ENCODE measurements at places on chromosomes 11 and 22. TPM values are rescaled to one million over a fixed set of nuclear protein-coding genes. Genes with fewer than 3 reads are reported as not detected.
A peak's percentile ranks its signal among the peaks of the same experiment; 100 is the strongest.

GRCh38 chr11:72229925-72230763, 5.6 kb downstream of the INPPL1 start:
- peak; percentile 65 for DNase-seq
- H3K27ac ChIP-seq: no peak overlapping the region
- H3K4me1 ChIP-seq: peaks cover 19% of the 10 kb centered on the region
- peaks cover 83% of the 10 kb centered on the region for H3K36me3 ChIP-seq
- H3K27me3 ChIP-seq: no peaks in the 10 kb centered on the region
- no peak overlapping the region for H3K4me3 ChIP-seq

DNA sequence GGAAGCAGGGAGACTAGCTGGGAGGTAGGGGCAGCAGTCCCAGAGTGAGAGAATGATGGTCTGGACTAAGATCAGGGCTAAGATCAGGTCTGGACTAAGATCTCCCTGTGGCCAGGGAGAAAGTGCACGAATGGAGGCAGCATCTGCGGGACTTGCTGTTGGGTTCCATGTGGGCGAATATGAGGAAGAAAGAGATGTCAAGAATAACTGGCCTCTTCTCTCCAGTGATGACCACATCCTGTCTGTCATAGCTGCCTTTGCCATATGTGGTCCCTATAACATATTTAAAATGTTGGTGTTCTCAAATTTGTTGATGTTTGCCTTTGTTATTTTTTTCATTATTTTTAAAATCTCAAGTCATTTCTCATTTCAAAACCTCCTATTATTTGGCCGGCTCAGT, 27.4 kb upstream of the CXCR5 start:
- no peak overlapping the region for H3K27ac ChIP-seq
- no peaks in the 10 kb centered on the region for H3K4me1 ChIP-seq
- DNase-seq: no peak
- H3K4me3 ChIP-seq: no peak overlapping the region
- H3K27me3 ChIP-seq: no peaks in the 10 kb centered on the region

GRCh38 chr11:28874706-28875105, 766.5 kb downstream of the METTL15 start:
- H3K4me1 ChIP-seq: no peaks in the 10 kb centered on the region
- no peak for DNase-seq
- H3K36me3 ChIP-seq: no peaks in the 10 kb centered on the region
- H3K27me3 ChIP-seq: no peaks in the 10 kb centered on the region

GRCh38 chr11:68565768-68566167, 105.2 kb downstream of the PPP6R3 start:
- no peak overlapping the region for H3K4me3 ChIP-seq
- H3K27me3 ChIP-seq: no peaks in the 10 kb centered on the region
- H3K36me3 ChIP-seq: peaks cover 96% of the 10 kb centered on the region
- DNase-seq: no peak

- H3K27me3 ChIP-seq: no peaks in the 10 kb centered on the region
- no peak overlapping the region for H3K4me3 ChIP-seq
- H3K36me3 ChIP-seq: no peaks in the 10 kb centered on the region
- H3K27ac ChIP-seq: no peak overlapping the region
- peaks cover 5% of the 10 kb centered on the region for H3K4me1 ChIP-seq
Measured at GRCh38 chr11:35550374-35551036, 25.1 kb upstream of the PAMR1 start.

Gene UBQLNL
- 0.76 TPM for total RNA-seq

Gene SMC1B
- total RNA-seq: not detected

DNA sequence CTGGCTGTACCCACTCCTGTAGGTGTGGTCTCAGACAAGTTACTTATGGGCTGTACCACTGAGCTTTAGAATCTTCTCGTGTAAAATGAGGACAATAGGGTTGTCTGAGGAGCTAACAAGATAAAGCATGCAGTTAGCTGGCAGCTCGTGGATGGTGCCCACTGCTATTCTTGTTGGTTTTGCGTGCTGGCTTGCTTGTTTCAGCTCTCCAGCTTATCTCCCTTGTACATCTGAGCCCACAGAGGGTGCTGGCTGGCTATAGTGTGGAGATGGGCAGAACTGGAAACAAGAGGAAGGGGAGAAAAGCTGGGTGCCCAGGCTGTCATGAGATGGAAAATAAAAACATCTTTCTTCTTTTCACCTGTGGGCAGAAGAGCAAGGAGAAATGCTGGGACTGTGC, 46.5 kb upstream of the GALNT18 start:
- no peak overlapping the region for H3K27ac ChIP-seq
- DNase-seq: no peak
- H3K36me3 ChIP-seq: no peaks in the 10 kb centered on the region
- H3K4me1 ChIP-seq: no peaks in the 10 kb centered on the region
- no peaks in the 10 kb centered on the region for H3K27me3 ChIP-seq

DNA sequence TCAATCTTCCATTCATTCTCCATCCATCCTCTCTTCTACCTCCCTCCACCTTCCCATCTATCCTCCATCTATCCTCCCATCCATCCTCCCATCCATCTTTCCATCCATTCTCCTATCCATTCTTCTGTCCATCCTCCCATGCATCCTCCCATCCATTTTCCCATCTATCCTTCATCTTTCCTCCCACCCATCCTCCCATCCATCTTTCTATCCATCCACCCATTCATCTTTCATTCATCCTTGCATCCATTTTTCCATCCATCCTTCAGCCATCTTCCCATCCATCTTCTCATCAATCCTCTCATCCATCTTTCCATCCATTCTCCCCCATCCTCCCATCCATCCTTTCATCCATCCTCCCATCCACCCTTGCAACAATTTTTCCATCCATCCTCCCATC, 27.5 kb downstream of the IGLL1 start:
- H3K27ac ChIP-seq: no peak overlapping the region
- no peaks in the 10 kb centered on the region for H3K27me3 ChIP-seq
- no peak for DNase-seq
- H3K36me3 ChIP-seq: no peaks in the 10 kb centered on the region
- H3K4me1 ChIP-seq: no peaks in the 10 kb centered on the region

Gene PANX3
- total RNA-seq: not detected

Gene MOV10L1
- 1.8 TPM for total RNA-seq

Gene DDTL
- total RNA-seq: not detected

DNA sequence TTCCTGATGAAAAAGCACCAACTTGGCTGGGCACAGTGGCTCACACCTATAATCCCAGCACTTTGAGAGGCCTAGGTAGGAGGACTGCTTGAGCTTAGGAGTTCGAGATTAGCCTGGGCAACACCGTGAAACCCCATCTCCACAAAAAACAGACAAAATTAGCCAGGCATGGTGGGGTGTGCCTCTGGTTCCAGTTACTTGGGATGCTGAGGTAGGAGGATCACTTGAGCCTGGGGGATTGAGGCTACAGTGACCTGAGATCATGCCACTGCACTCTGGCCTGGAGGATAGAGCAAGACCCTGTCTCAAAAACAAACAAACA, 3.0 kb downstream of the HPS4 start:
- no peak overlapping the region for H3K4me3 ChIP-seq
- no peak overlapping the region for H3K27ac ChIP-seq
- H3K36me3 ChIP-seq: peaks cover 33% of the 10 kb centered on the region
- H3K27me3 ChIP-seq: no peaks in the 10 kb centered on the region
- H3K4me1 ChIP-seq: peaks cover 56% of the 10 kb centered on the region

DNA sequence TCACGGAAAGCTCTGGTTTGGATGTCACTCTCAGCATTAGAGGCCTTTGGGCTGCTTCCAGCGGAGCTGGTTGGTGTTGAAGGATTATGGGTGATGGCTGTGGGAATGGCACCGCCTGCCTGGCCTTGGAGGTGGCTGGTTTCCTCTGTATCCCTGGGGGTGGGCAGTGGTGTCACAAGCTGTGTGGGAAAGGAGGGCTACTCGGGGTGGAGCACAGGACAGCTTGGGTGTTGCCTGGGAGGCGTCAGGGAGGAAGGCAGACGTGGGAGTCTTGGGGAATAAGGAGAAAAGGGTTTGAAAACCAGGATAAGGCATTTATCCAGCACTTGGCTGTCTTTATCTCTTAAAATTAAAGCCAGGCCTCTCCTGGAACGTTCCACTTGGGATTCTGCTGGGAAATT, 71.8 kb downstream of the ADAMTS15 start:
- H3K27me3 ChIP-seq: no peaks in the 10 kb centered on the region
- H3K36me3 ChIP-seq: no peaks in the 10 kb centered on the region
- H3K4me3 ChIP-seq: no peak overlapping the region
- peak overlapping the region; percentile 48 for H3K27ac ChIP-seq
- no peaks in the 10 kb centered on the region for H3K4me1 ChIP-seq

DNA sequence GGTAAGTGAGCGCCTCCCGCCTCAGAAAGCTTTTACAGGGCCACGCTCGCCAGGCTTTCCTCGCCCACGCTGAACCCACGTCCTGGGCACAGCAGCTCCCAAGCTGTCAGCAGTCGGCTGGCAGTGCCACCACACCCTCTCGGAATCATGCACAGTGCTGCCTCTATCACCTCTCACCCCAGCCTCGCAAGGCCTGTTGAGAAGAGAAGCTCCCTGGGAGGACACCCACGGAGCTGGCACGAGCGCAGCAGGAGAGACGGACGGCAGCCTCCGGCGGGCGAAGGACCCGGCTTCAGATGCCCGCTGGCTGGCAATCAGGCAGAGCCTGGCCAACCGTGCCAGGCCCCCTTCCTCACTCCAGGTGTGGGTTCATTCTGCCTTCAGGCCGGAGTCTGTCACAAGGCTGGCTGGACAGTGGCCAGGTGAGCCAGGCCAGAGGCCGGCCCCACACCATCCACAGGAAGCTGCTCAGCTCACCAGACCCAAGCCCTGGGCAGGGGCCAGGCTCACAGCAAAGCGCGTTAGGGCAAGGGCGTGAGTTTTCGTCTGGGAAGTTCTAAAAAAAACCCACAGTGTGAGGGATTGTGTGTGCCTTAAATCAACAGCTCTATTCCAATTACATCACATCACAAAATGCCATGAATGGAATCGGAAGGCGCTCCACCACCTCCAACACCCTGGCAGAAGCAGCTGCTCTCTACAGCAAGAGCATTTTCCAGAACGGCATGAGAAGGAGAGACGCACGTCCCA, 33.2 kb downstream of the TOLLIP start:
- H3K27me3 ChIP-seq: no peaks in the 10 kb centered on the region
- no peak overlapping the region for H3K4me3 ChIP-seq
- peak; percentile 69 for DNase-seq
- no peaks in the 10 kb centered on the region for H3K4me1 ChIP-seq
- H3K27ac ChIP-seq: no peak overlapping the region
- H3K36me3 ChIP-seq: peaks cover 74% of the 10 kb centered on the region

Gene RPUSD4
- 18.6 TPM for total RNA-seq

Gene RCE1
- total RNA-seq: 12.6 TPM

DNA sequence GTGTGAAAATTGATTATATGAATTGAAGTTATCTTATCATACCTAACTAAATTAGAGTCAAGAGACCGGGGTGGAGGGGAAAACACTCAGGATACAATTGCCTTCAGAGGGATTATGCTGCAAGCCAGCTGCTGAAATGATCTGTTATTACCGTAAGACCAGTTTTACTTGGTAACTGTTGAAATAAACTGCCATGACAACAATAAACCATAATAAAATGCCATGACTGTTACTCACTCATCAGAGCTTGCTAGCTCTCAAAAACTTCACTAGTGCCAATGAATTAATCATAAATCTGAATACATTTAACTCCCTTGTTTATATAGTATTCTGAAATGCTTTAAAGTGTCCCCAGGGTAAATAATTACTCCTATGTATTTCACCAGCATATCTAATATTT, 68.2 kb downstream of the CASP12 start:
- H3K27me3 ChIP-seq: no peaks in the 10 kb centered on the region
- no peaks in the 10 kb centered on the region for H3K36me3 ChIP-seq
- H3K27ac ChIP-seq: no peak overlapping the region
- H3K4me3 ChIP-seq: no peak overlapping the region

GRCh38 chr11:92357344-92357743, 132.7 kb downstream of the FAT3 start:
- no peaks in the 10 kb centered on the region for H3K27me3 ChIP-seq
- H3K4me3 ChIP-seq: no peak overlapping the region
- H3K36me3 ChIP-seq: no peaks in the 10 kb centered on the region
- no peak overlapping the region for H3K27ac ChIP-seq

- H3K4me1 ChIP-seq: no peaks in the 10 kb centered on the region
- H3K4me3 ChIP-seq: no peak overlapping the region
- H3K27me3 ChIP-seq: no peaks in the 10 kb centered on the region
- no peak overlapping the region for H3K27ac ChIP-seq
- no peak for DNase-seq
- H3K36me3 ChIP-seq: no peaks in the 10 kb centered on the region
Measured at GRCh38 chr11:32080361-32080980, 10.4 kb upstream of the RCN1 start.

Gene ADAMTS15
- 2.5 TPM for total RNA-seq

DNA sequence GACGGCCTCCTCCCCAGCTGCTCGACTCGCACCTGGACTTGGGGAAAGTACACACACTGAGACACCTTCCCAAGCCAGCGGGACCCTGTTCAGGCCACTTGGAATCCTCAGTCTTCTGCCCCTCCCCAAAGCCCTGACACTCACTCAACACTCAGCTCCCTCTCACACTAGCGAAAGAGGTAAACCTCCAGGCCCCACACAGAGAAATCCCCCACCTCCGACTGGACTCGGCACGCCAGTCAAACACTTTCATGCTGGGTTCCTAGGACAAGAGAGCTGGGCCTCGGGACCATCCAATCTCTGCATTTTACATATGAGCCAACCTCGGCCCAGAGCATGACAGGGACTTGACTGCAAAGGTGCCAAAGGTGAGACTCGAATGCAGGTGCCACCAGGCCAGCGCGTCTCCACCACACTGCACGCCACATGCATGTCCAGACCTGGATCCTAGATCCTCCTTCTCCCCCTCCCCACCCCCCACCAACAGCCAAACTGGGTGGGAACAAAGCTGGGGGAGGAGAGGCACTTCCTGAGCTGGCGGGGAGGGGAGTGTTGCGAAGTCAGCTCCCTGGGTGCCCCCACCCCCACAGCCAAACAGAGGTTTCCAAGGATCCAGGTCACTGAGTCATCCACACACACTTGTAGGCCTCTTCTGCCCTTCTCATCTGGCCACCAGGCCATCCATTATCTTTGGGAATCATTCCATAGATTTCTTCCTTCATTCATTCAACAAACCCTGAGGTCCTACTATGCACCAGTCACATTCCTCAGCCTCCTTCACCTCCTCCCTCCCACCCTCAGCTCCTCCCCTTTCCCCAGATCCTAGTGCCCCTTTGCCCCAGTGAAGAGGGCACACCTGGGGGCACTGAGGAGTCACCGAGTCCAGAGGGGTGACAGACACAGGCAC, 10.7 kb upstream of the CD5 start:
- H3K36me3 ChIP-seq: no peaks in the 10 kb centered on the region
- peak; percentile 21 for DNase-seq
- peak overlapping the region; percentile 58 for H3K27ac ChIP-seq
- no peak overlapping the region for H3K4me3 ChIP-seq
- no peaks in the 10 kb centered on the region for H3K27me3 ChIP-seq
- H3K4me1 ChIP-seq: peaks cover 4% of the 10 kb centered on the region

DNA sequence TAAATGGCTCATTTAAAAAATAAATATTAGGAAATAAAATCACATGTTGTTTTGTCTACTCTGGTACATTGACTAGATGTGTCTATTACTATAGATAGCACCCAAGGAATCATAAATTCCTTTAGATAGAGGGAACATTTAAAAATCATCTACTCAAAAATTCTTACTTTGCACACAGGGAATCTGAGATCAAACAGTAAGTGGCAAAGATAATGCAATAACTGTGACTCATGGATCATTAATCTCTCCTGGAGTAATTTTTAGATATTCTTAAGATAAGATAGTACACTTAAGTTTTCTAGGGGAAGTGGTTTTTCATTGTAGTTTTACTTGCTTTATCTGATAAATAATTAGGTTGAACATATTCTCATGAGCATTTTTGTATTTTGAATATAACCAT, 468.9 kb downstream of the LUZP2 start:
- no peaks in the 10 kb centered on the region for H3K36me3 ChIP-seq
- no peaks in the 10 kb centered on the region for H3K4me1 ChIP-seq
- H3K27me3 ChIP-seq: no peaks in the 10 kb centered on the region
- H3K4me3 ChIP-seq: no peak overlapping the region

Gene SIK3
- 26.9 TPM for total RNA-seq

Gene RASGRP2
- 29.8 TPM for total RNA-seq

- H3K27me3 ChIP-seq: no peaks in the 10 kb centered on the region
- H3K27ac ChIP-seq: no peak overlapping the region
- H3K4me1 ChIP-seq: no peaks in the 10 kb centered on the region
Measured at GRCh38 chr11:101929294-101929915, 13.1 kb upstream of the ANGPTL5 start.
